ENCODE measurements at places on chromosomes 1 and 21.

GRCh38 chr1:221729771-221730330 is 12.0 kb downstream of the DUSP10 start:
- DNase-seq, result peak; percentile 48

DNA sequence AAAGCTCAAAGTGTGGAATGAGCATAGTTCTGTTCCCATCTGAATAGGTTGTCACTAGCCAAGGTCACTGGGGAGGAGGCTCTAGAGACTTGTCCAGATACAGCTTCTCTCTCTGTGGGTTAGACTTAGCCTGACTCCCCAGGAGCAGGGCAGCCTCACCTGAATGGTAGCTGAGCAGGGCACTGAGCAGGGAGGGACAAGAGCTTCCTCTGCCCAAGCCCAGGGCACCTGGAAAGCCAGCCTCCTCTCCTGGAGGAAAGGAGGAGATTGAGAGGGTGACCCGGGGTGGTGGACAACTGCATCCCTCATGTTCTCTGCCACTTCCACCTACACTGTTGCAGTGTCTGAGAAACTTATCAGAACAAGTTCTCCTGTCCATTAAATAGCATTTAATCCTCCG is 59.0 kb upstream of the F3 start:
- DNase-seq, result no peak

- DNase-seq, result peak; percentile 43
Observed at GRCh38 chr1:98839840-98840239, 164.8 kb downstream of the PLPPR5 start.

- DNase-seq, result peak; percentile 72
Observed at GRCh38 chr1:183303901-183304300, 114.3 kb downstream of the NMNAT2 start.

Data from GM23248 (cell line).